Activated naive CD8-positive, alpha-beta T cell treated with anti-CD3 and anti-CD28 coated beads, Interleukin-2, amount 50 U/mL, for 16 hours (primary cell): ENCODE measurements at places on chromosomes 3 and 15.

DNA sequence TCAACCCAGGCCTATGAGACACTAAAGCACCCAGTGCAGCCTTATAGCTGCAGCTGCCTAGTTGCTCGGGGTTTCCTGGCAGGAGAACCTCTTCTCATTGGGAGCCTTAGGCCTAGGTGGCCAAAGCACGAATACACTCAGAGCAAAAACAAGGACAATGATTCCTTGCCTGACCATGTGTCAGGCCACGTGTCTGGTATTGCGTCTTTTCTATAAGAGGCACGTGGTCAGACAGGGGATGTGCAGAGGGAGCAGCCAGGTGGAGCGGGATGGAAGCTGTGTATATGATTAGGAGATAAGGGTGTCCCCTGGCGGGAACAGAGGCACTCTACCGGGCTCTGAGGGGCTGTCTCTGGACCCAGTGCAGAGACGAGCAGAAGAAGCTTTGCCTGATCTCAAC lies 26.4 kb downstream of the SLC22A14 start:
- DNase-seq = no peak

- DNase-seq = no peak
Observed at GRCh38 chr3:177169936-177170722, 27.2 kb downstream of the TBL1XR1 start.

DNA sequence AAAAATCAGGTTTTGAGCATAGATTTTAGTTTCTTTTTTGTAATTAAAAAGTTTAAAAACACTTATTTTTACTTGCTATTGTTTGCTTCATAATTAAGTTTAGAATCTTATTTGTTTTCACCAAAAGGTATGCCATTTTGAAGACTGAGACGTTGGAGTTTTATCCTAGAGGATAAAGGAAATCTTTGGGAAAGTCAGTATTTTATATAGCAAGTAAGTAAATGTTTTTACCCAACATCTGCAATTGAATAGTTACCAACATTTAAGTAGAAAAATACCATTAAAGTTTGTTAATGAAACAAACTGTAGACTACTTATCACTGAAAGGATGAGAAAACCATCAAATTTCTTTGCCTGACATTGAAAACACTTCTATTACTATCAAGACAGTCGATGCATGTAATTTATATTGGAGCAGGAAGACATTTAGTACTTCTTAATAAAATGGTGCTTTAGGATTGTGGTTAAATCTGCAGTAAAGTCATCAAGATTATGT lies 14.0 kb upstream of the CHD2 start:
- no peak for DNase-seq

GRCh38 chr15:88209111-88209510 lies 47.4 kb downstream of the NTRK3 start:
- no peak for DNase-seq

- DNase-seq = no peak
Observed at GRCh38 chr3:122668930-122669730, 11.5 kb upstream of the PARP14 start.

- no peak for DNase-seq
Observed at GRCh38 chr3:131711114-131711768, 208.5 kb upstream of the MRPL3 start.

DNA sequence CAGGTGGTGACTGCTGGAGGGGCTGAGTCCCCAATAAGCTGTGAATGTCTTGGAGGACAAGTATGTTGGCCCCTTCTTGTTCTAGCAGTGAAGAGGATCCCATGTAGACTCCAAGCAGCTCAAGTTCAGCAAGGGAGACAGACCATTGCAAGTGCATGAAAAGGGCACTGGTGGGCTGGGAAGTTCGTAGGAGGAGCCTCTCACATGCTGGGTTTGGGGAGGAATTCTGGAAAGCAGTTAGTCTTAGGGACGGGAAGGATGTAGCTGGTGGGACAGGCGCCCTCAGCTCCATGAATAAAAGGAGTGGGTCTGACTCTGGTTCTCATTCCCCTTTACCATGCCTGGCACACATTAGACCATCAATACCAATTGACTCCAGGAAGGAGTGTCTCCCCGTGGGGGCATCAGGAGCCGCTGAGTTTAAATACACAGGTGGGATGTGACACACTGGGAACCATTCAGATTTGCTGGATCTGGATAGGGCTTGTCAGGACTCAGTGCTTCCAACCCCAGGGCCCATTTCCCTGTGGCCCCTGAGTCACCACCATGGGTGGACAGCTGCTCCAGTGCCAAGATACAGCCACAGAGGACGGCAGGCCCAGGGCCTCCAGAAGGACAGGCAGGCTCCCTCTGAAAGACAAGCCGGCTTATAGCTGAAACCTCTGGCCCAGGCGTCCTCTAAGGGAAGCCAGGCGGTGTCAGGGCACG lies 552 bp upstream of the XYLB start:
- no peak for DNase-seq

DNA sequence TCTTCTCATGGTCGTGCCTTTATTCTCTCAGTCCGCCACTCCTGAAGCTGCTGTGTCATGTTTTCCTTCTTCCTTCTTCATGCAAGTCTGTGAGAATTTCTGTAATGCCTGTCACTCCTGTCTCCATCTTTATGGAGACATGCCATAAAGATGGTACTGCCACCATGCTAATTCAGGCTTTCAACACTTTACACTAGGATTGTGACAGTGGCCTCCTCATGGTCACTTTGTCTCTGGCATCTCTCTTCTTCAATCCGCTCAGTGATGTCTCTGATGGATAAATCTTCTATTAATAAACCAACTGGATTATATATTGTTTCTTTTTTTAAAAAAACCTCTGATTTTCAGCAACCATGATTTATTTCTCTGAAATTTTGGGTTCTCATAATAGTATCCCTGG lies 18.1 kb downstream of the PPM1L start:
- no peak for DNase-seq

- no peak for DNase-seq
Observed at GRCh38 chr3:16350597-16351318, 85.7 kb downstream of the OXNAD1 start.
